ENCODE measurements at places on chromosomes 4 and X. TPM values are rescaled to one million over a fixed set of nuclear protein-coding genes. Genes with fewer than 3 reads are reported as not detected.

AADAT gene
- not detected for total RNA-seq

NPY1R gene
- total RNA-seq: not detected

EDA2R gene
- total RNA-seq: 6.5 TPM

ANOS1 gene
- not detected for total RNA-seq

GAGE12E gene
- total RNA-seq: not detected
